ENCODE measurements at places on chromosomes 2 and 18.

DNA sequence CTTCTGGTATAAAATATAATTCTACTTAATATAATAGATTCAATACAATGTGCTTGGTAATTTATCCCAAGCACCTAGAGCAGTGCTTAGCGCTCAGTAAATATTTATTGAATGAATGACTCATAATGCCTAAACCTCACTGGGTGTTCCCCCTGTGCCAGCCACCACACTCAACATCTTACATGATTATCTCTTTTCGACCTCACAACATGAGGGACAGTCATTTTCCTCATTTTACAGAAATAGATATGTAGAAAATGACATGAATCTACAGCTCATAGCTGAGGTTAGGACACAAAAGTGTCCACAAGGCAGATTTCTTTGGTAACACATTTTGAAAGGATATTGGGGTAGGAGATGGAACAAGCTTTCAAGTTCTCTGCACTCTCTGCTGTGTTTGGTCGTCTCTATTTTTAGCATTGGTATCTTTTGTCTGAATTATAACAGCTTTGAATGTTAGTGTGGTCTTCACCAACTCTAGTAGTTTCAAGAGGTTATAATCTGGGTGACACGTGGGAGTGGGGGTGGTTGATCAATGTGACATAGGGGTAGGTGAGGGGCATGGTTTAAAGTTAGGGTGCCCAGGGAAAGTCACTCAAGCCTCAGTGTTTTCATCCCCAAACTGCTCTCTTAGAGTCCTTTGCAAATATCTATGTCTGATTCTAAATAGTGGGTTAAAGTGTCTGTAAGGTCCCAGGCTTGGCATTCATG is 9.8 kb downstream of the MYOM1 start:
- no peak for DNase-seq

- no peak for DNase-seq
Measured at GRCh38 chr2:15976354-15976753, 36.0 kb downstream of the MYCN start.

- no peak for DNase-seq
Measured at GRCh38 chr18:37188016-37188791, 359.3 kb downstream of the KIAA1328 start.

DNA sequence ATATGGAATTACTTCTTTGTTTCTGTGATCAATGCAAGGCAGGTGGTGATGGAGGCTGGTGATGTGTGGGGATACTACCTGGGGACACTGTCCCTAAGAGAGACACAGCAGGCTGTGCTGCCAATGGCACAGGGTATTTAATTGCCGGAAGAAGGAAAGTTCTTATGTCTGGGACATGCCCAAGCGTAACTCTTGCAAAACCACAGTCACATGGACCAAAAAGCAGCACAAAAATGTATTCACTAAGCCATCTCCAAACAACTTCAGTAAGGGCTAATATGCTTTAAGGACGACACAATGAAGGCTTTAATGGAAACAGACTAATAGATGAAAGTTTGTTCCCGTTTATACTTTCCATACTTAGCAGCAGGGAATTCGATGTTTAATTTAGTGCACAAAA is 49.7 kb upstream of the AP1S3 start:
- DNase-seq: no peak

DNA sequence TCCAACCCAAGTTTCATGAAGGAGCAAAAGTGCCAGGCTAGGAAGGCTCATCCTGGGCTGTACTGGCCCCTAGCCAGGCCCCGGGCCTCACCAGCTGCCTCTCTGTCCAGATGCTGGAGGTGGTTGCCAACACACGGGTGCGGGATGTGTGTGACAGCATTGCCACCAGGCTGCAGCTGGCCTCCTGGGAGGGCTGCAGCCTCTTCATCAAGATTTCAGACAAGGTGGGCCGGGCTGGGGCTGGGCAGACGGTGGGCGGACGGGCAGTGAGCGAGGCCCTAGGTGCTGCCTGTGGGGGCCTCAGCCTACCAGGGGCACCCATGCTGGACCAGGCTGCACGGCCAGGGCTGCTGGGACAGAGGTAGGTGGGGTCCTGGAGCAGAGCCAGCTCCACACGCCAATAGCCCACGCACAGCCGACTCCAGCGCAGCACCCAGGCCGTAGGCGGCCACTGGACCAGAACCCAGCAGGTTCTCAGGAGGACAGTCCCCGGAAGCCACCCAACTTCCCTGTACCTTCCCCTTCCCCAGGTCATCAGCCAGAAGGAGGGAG is 11.8 kb upstream of the GPR17 start:
- no peak for DNase-seq

- no peak for DNase-seq
Measured at GRCh38 chr2:12737297-12737696, 20.6 kb downstream of the TRIB2 start.

DNA sequence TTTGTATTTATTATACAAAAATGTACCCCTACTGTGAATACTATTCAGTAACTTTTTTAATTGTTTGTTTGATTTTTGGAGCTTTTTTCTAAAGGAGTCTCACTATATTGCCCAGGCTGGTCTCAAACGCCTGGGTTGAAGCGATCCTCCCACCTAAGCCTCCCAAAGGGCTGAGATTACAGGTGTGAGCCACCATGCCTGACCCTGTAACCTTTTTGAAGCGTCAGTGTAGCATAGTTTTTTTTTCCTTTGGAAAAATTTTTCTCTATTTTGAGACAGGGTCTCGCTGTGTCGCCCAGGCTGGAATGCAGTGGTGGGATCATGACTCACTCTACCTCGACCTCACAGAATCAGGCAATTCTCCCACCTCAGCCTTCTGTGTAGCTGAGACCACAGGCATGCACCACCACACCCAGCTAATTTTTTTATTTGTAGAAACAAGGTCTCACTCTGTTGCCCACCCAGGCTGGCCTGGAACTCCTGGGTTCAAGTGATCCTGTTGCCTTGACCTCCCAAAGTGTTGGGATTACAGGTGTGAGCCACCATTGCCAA is 2.0 kb downstream of the GMCL1 start:
- DNase-seq: no peak

DNA sequence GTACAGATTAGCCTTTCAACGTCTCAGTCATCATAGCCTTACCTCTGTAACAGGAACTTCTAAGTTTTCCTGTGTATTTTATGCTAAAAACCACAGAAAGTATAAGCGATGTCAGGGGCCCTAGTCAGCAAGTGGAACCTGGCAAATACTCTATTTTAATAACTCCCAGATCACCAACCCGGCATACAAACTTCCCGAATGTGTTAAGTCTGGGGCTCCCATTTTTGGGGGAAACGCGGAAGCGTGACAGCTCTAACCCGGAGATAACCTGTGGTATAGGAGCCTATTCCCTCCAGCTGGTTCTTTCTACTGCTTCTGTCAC is 574 bp downstream of the NIFK start:
- DNase-seq: no peak
